Neural crest cell (in vitro differentiated cells): ENCODE measurements at places on chromosomes 11 and 22.

DNA sequence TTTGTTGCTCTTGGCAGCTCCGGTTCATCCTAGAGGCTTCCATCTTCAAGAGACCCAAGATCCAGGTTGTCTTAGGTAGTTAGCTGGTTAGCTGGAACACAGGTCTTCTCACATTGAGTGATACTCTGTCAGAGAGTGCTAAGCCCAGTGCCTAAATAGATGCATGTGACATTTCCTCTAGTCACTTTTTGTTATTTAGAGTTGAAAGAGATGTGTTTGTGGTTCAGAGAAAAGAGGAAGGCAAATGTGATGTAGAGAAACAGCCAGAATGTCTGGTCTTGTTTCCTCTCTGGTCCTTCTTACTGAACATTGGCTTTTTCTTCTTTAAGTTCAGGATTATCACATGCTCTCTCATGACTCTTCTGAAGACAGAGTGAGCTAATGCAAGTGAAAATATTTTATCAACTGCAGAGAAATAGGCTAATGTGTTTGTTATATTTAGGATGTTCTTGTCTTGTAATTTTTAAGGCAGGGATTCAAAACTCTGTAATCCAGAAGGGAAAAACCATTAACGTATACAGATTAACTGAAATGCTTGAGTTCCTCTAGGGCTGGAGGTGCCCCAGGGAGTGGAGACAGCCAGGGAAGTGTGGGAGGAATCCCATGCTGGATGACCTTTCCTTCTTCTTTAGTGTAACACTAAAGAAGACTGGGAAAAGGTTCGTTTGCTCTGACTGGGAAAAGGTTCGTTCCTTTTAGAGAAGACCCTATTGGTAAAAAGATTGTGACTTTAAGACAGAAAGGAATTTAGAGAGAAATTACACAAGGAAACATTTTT is 75.4 kb downstream of the SWAP70 start:
- no peak for DNase-seq

DNA sequence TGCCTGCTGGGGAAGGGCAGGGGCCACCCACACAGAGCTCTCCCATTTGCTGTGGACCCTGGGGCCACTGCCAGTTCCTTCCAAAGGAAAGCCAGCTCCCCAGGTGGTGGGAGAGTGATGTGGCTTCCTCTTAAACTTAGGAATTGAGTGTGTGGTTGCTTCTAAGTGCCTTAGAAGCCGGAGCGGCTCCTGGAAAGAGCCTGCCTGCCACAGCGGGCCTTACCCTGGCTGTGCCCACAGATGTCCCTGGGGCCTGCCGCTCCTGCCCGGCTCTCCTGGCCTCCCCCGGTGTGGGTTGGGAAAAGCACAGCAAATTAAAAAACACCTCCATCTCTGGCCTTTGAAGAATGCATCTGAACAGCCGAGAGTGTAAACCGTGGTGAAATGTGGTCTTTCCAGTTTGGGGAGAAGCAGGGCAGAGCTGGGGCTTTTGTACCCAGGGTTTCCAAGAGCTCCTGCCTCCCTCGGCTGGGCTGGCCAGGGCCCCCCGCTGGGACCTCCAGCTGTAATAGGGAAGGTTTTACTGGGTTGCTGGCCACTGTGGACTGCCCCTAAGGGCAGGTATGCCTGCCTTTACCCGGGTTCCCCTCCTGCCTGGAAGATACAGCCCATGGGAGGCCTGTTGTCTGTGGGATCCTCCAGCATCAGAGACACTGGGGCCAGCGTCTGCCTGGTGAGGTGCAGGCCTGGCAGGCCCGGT is 30.2 kb downstream of the LRP5 start:
- DNase-seq = no peak

GRCh38 chr11:12769834-12770345 is 95.7 kb downstream of the TEAD1 start:
- no peak for DNase-seq

GRCh38 chr11:106399624-106400023 is 322.2 kb downstream of the AASDHPPT start:
- no peak for DNase-seq

DNA sequence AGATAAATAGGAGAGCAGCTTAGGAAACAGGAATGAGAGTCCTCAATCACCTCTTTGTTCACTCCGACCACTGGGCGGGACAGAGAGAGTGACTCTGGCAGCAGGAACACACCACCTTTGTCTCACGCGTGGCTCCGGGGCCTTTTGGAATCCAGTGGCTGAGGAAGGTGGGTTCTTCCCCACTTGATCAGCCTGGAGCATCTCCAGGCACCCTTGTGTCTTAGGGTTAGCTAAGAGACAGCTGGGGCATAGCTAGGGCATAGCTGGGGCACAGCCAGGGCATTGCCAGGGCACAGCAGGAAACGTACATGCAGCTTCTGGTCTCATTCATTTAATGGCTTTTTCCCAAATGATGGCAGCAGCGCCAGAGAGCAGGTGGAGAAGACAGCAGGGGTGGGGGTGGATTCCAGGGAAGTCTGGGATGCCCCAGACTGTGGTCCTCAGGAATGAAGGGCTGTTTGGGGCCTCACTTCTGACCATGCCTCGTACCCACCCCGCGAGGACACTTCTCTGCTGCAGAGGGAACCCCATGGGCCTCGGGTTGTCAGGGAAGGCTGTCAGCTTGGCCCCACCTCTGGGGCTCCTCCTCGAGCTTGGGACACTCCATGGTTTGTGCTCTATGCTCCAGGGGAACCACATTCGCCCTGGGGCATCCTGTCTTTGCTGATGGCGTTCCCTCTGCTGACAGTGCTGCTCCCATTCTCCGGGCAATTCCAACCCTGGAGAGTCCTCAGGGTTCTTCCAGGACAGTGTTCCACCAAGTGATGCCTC is 30.4 kb upstream of the SHANK2 start:
- DNase-seq = no peak

DNA sequence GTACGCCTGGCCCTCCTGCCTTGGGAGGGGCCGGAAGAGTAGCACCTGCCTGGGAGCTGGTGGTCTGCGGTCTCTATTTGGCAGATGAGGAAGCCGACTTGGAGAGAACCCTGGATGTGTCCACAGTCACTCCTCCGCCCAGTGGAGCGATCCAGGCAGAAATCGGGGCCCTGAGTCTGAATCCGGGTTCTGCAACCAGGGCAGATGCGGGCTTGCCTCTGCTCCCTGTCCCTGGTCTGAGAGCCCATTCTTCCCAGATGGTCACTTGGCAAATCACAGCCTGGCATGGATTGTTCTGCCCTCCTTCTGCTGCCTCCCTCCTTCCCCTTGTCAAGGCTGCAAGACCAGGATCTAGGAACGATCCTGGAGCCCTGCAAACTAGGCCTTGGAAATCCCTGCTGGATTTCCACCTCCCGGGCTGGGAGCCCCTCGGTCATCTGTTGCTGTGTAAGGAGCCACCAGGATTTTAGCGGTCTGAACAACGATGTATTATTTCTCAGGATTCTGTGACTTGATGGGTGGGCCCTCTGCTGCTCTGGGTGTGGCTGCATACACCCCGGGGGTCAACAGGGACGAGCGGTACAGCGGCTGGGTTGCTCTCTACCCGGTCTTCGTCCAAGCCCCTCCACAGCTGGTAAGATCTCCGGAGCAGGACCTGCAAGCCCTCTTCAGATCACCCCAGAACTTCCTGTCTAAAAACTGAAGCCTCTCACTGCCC is 2.0 kb upstream of the ASCL2 start:
- DNase-seq = no peak
